Purkinje cell (primary cell): ENCODE measurements at places on chromosomes 6 and 20. TPM values are rescaled to one million over a fixed set of nuclear protein-coding genes. Genes with fewer than 3 reads are reported as not detected.

BTNL2 gene
- polyA plus RNA-seq, result not detected in 2 replicates

CAGE1 gene
- not detected in 2 replicates for polyA plus RNA-seq

SOBP gene
- 13.1 and 13.2 TPM in 2 replicates for polyA plus RNA-seq

SIRPD gene
- polyA plus RNA-seq, result 2.2 TPM in 1 of 2 replicates, not detected in the other

FRMD1 gene
- polyA plus RNA-seq, result 3.1 TPM in 1 of 2 replicates, not detected in the other

NRM gene
- polyA plus RNA-seq, result 0.53 and 1.5 TPM in 2 replicates

HLA-DQB1 gene
- 1.0 TPM in 1 of 2 replicates, not detected in the other for polyA plus RNA-seq

PABPC1L gene
- polyA plus RNA-seq, result 1.1 and 2.0 TPM in 2 replicates

CD24 gene
- polyA plus RNA-seq, result 0.32 and 2.5 TPM in 2 replicates

CBFA2T2 gene
- polyA plus RNA-seq, result 3.4 and 6.9 TPM in 2 replicates

SOX18 gene
- polyA plus RNA-seq, result 0.29 TPM in 1 of 2 replicates, not detected in the other

FILIP1 gene
- polyA plus RNA-seq, result 0.32 and 2.6 TPM in 2 replicates

AGER gene
- polyA plus RNA-seq, result not detected in 2 replicates

PPP1R3G gene
- 0.10 and 0.55 TPM in 2 replicates for polyA plus RNA-seq

ABHD12 gene
- 28.3 and 46.4 TPM in 2 replicates for polyA plus RNA-seq

SCUBE3 gene
- 1.6 and 2.1 TPM in 2 replicates for polyA plus RNA-seq

C6orf132 gene
- not detected in 2 replicates for polyA plus RNA-seq

SLC22A7 gene
- polyA plus RNA-seq, result 0.63 TPM in 1 of 2 replicates, not detected in the other
